ENCODE measurements at places on chromosomes 5 and 9. TPM values are rescaled to one million over a fixed set of nuclear protein-coding genes. Genes with fewer than 3 reads are reported as not detected.

The ABO gene
- not detected for total RNA-seq

The PCDHGA9 gene
- total RNA-seq, result 1.1 TPM

The SYK gene
- total RNA-seq, result not detected

The LRRC70 gene
- total RNA-seq, result 0.21 TPM

The SLC34A3 gene
- not detected for total RNA-seq

The CYLC2 gene
- total RNA-seq, result not detected

The SOWAHA gene
- total RNA-seq, result not detected

The PTBP3 gene
- 34.4 TPM for total RNA-seq

The PRRX2 gene
- total RNA-seq, result 35.5 TPM

The PRR7 gene
- 10.4 TPM for total RNA-seq

The ARHGEF28 gene
- total RNA-seq, result 13.6 TPM

The KCNN2 gene
- 51.6 TPM for total RNA-seq

The OBP2B gene
- not detected for total RNA-seq

The SLC36A2 gene
- total RNA-seq, result not detected

DNA sequence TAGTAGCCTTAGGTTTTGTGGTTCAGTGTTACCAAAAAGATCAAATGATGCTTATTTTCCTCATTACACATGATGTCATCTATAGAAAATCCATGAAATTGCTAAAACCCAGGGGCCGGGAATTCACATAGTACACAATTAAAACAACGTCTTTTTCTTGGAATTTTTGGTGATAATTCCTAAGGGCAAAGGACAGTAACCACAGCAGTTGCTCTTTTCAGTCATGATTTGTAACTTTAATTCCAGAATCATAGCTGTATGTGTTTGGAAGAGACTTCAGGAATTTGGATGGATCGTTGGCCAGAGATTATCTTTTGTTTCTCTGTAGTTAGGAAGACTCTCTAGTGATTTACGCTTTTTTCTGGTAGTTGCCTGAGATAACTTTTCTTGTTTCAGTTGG is 748.7 kb downstream of the TLE4 start:
- no peaks in the 10 kb centered on the region for H3K27me3 ChIP-seq
- DNase-seq, result no peak
- H3K36me3 ChIP-seq, result no peaks in the 10 kb centered on the region
- no peaks in the 10 kb centered on the region for H3K4me1 ChIP-seq

DNA sequence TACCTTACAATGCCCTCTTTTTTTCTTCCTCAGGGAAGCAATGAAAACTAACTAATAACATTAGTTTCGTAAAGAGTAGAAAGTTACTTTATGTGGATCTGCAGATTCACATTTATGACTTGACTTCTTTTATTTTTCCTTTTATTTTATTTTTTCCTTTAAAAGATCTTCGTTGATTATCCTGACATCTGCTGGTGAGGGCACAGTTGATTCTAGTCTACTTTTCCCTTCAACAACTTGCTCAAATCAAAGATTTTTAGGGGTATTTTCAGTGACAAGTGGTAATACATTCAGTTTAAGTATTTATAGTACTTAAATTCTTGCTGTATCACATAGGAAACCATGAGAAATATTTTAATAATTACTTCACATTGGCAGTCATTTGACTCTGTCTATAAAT is 4.9 kb downstream of the EDIL3 start:
- no peak overlapping the region for H3K4me3 ChIP-seq
- H3K4me1 ChIP-seq, result peaks cover 13% of the 10 kb centered on the region
- H3K27ac ChIP-seq, result no peak overlapping the region
- no peak for DNase-seq
- H3K36me3 ChIP-seq, result no peaks in the 10 kb centered on the region
- peaks cover 3% of the 10 kb centered on the region for H3K27me3 ChIP-seq

DNA sequence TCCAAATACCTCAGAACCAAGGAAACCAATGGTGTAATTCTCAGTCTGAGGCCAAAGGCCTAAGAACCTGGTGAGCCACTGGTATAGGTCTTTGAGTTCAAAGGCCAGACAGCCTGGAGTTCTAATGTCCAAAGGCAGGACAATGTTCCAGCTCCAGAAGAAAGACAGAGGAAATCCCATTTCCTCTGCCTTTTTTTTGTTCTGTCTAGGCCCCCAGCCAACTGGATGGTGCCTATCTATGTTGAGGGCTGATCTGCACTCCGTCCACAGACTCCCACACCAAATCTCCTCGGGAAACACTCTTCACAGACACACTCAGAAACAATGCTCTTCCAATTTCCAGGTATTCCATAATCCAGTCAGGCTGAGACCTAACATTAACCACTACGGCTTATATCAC is 30.1 kb downstream of the FNIP1 start:
- no peaks in the 10 kb centered on the region for H3K27me3 ChIP-seq
- peaks cover 30% of the 10 kb centered on the region for H3K4me1 ChIP-seq
- DNase-seq, result no peak
- H3K4me3 ChIP-seq, result no peak overlapping the region

GRCh38 chr9:117276444-117276843 is 138.4 kb downstream of the ASTN2 start:
- no peak overlapping the region for H3K27ac ChIP-seq
- no peaks in the 10 kb centered on the region for H3K27me3 ChIP-seq
- no peaks in the 10 kb centered on the region for H3K36me3 ChIP-seq

DNA sequence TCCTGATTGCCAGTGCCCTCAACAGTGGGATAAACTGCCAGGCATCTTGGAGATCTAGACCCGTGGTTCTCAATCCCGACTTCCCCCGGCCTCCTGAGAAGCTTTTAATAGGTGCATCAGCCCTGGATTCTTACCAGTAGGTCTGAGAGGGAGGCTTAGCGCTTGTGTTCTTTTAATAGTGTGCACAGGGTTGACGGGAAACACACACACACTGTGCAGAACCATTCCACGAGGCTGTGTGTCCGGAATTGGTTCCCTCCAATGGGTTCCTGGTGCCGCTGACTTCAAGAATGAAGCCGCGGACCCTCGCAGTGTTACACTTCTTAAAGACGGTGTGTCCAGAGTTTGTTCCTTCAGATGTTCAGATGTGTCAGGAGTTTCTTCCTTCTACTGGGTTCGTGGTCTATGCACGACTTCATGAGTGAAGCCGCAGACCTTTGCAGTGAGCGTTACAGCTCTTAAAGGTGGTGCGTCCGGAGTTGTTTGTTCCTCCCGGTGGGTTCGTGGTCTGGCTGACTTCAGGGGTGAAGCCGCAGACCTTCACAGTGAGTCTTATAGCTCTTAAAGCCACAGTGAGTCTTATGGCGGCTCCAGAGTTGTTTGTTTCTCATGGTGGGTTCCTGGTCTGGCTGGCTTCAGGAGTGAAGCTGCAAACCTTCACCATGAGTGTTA is 46.6 kb upstream of the PRSS3 start:
- no peaks in the 10 kb centered on the region for H3K27me3 ChIP-seq
- no peak overlapping the region for H3K27ac ChIP-seq
- no peak for DNase-seq
- no peak overlapping the region for H3K4me3 ChIP-seq
- H3K4me1 ChIP-seq, result peaks cover 35% of the 10 kb centered on the region

- peak overlapping the region; percentile 67 for H3K27ac ChIP-seq
- DNase-seq, result peak; percentile 68
- H3K27me3 ChIP-seq, result peaks cover 24% of the 10 kb centered on the region
- H3K36me3 ChIP-seq, result peaks cover 5% of the 10 kb centered on the region
These were observed 190.3 kb downstream of the TLE1 start for GRCh38 chr9:81499021-81499454.

GRCh38 chr5:52523701-52524100 is 264.0 kb upstream of the ITGA1 start:
- no peaks in the 10 kb centered on the region for H3K36me3 ChIP-seq
- no peaks in the 10 kb centered on the region for H3K27me3 ChIP-seq
- no peak for DNase-seq
- H3K4me1 ChIP-seq, result no peaks in the 10 kb centered on the region
- no peak overlapping the region for H3K4me3 ChIP-seq

GRCh38 chr5:52777186-52777585 is 10.5 kb upstream of the ITGA1 start:
- H3K27ac ChIP-seq, result no peak overlapping the region
- H3K36me3 ChIP-seq, result no peaks in the 10 kb centered on the region
- no peaks in the 10 kb centered on the region for H3K27me3 ChIP-seq
- no peak overlapping the region for H3K4me3 ChIP-seq
- H3K4me1 ChIP-seq, result no peaks in the 10 kb centered on the region

DNA sequence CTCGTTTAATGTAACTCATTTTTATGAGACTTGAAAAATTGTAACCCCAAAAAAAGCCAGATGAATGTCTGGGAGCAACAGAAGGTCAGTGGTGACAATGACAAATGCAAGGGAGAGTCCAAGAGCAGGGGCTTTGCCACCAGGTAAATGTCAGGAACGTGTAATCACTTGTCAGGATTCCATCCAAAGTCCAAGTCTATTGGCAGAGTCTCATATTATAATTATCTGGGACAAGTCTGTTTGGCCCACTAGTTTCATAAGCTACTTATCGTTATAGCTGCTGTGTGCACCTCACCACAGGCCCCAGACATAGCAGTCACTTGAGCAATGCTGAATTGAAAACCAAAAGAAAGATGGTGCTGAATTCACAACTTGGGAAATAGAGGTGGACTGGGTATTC is 180.8 kb downstream of the DNAH5 start:
- H3K4me1 ChIP-seq, result no peaks in the 10 kb centered on the region
- no peaks in the 10 kb centered on the region for H3K36me3 ChIP-seq

- no peak overlapping the region for H3K4me3 ChIP-seq
- no peaks in the 10 kb centered on the region for H3K36me3 ChIP-seq
- no peak for DNase-seq
- H3K27me3 ChIP-seq, result peaks cover 15% of the 10 kb centered on the region
- H3K27ac ChIP-seq, result no peak overlapping the region
- no peaks in the 10 kb centered on the region for H3K4me1 ChIP-seq
These were observed 88.5 kb downstream of the HSPA4 start for GRCh38 chr5:133140311-133140710.

DNA sequence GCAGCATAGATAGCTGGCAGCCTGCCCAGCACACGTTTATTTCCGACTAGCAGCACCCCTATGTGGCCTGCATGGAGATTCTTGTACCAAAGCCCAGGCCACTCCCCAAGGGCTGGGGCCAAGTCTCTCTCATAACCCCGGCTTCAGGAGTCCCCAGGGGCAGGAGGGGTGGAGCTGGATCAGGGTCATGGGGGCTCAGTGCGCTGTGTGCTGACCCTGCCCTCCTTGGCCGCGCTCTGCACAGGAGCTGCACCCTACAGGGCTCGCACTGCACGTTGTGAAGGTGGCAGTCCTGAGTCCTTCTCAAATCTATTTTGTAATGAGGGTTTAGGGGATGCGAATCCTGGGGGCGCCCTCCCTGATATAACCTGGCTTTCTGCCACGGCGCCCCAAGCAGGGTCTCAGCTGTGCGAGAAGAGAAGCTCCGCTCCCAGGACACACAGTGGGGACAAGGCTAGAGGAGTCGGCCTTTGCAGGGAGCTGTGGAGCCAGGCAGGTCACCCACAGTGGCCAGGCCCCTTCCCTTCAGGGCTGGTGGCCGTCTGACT is 28.6 kb downstream of the NKD2 start:
- peaks cover 7% of the 10 kb centered on the region for H3K27me3 ChIP-seq
- no peak for DNase-seq
- no peak overlapping the region for H3K27ac ChIP-seq
- no peaks in the 10 kb centered on the region for H3K4me1 ChIP-seq

GRCh38 chr9:134065612-134066419 is 2.0 kb downstream of the BRD3 start:
- no peaks in the 10 kb centered on the region for H3K36me3 ChIP-seq
- peak; percentile 70 for DNase-seq
- H3K27ac ChIP-seq, result peak overlapping the region; percentile 92
- H3K4me1 ChIP-seq, result peaks cover 23% of the 10 kb centered on the region
- H3K4me3 ChIP-seq, result peak overlapping the region; percentile 93

DNA sequence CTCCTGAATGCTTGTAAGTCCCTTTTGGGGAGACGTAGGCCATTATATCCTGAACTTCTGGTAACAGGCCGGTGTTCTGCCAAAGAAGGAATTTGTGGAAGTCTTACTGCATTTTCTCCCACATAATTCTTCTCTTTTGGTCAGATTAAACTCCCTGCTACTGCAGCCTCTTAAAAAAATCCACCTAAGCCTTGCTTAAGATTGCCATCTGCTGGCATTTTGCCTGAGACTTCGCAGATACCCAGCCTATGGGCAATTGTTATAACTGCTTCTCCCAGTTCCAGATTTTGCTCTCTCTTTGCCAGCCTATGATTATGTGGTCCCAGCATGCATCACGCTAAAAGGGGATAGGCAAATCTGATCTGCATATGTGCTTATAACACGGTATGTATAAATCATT is 391.6 kb upstream of the CHD1 start:
- no peaks in the 10 kb centered on the region for H3K36me3 ChIP-seq
- DNase-seq, result no peak
- no peak overlapping the region for H3K27ac ChIP-seq
- no peak overlapping the region for H3K4me3 ChIP-seq
- H3K27me3 ChIP-seq, result no peaks in the 10 kb centered on the region

GRCh38 chr5:64457846-64458245 is 48.0 kb upstream of the RGS7BP start:
- no peaks in the 10 kb centered on the region for H3K36me3 ChIP-seq
- no peaks in the 10 kb centered on the region for H3K27me3 ChIP-seq
- H3K27ac ChIP-seq, result no peak overlapping the region
- no peaks in the 10 kb centered on the region for H3K4me1 ChIP-seq
- DNase-seq, result no peak
- H3K4me3 ChIP-seq, result no peak overlapping the region

GRCh38 chr9:4812858-4813257 is 20.1 kb downstream of the RCL1 start:
- DNase-seq, result no peak
- no peaks in the 10 kb centered on the region for H3K27me3 ChIP-seq
- H3K27ac ChIP-seq, result no peak overlapping the region
- peaks cover 21% of the 10 kb centered on the region for H3K4me1 ChIP-seq
- no peaks in the 10 kb centered on the region for H3K36me3 ChIP-seq
- H3K4me3 ChIP-seq, result no peak overlapping the region

GRCh38 chr5:169943026-169943425 is 37.3 kb downstream of the INSYN2B start:
- peak overlapping the region; percentile 56 for H3K27ac ChIP-seq
- H3K4me3 ChIP-seq, result no peak overlapping the region
- H3K4me1 ChIP-seq, result peaks cover 70% of the 10 kb centered on the region
- peak; percentile 6 for DNase-seq
- H3K27me3 ChIP-seq, result peaks cover 1% of the 10 kb centered on the region

GRCh38 chr9:22237497-22238363 is 208.9 kb upstream of the DMRTA1 start:
- peak overlapping the region; percentile 62 for H3K27ac ChIP-seq
- H3K4me3 ChIP-seq, result peak overlapping the region; percentile 64
- peak; percentile 76 for DNase-seq
- peaks cover 2% of the 10 kb centered on the region for H3K27me3 ChIP-seq
